Activated T-cell treated with anti-CD3 and anti-CD28 coated beads, Interleukin-2, amount 50 U/mL, for 4 hours (primary cell): ENCODE measurements at places on chromosomes 4 and X.
A peak's percentile ranks its signal among the peaks of the same experiment; 100 is the strongest.

GRCh38 chrX:151792505-151792904, 58.0 kb downstream of the CNGA2 start:
- no peak for DNase-seq

- DNase-seq = peak; percentile 26
These were observed at the start of gene SORCS2 for GRCh38 chr4:7192252-7193029. Gene SORCS2 (plus strand): TSS chr4:7192538.

DNA sequence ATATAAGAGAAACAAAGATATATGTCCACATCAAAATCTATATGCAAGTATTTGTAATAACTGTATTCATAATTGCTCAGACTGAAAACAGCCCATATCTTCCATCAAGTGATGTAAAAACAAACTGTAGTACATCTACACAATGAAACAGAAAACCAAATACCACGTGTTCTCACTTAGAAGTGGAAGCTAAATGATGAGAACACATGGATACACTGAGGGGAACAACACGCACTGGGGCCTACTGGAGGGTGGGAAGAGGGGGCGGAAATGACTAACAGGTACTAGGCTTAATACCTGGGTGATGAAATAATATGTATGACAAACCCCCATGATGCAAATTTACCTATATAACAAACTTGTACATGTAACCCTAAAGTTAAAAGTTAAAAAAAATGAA, 42.7 kb downstream of the UBA6 start:
- DNase-seq = no peak

GRCh38 chrX:34880656-34881055, 61.9 kb upstream of the FAM47B start:
- DNase-seq = no peak

GRCh38 chr4:99894998-99895397, 771 bp upstream of the LAMTOR3 start:
- no peak for DNase-seq

DNA sequence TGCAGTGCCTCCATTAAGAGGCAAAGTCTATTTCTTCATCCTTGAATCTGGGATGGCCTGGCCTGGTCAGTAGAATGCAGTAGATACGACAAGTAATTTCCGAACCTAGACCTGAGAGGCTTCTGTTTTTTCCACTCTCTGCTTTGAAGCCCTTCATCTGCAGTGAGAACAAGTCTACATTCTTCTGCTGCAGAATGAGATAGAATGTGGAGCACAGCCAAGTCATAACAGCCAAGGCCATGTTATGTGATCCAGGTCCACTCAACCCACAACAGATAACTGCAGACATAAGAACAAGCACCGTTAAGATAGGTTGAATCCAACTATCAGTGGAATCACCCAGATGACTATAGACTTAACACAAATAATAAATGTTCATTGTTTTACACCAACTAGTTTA, 1297.7 kb downstream of the C4orf33 start:
- no peak for DNase-seq

- no peak for DNase-seq
These were observed 103.5 kb downstream of the SLC34A2 start for GRCh38 chr4:25759101-25759500.

DNA sequence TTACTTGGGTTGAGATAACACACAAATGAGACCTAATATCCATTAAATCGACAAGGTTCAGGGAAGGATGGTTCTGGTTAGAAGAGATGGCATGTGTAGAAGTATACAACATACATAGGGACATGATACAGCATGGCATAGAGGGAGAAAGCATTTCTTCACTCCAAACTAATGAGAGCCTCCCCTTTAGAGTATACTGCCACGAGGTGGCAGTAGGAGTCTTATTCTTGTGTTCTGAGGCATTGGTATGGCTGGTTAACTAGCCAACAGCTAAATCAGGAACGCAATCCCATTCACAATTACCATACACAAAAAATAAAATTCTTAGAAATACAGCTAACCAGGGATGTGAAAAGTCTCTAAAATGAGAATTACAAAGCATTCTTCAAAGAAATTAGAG, 29.1 kb upstream of the TRO start:
- DNase-seq = peak; percentile 10

- no peak for DNase-seq
These were observed 492.6 kb downstream of the BCOR start for GRCh38 chrX:39605183-39605582.

DNA sequence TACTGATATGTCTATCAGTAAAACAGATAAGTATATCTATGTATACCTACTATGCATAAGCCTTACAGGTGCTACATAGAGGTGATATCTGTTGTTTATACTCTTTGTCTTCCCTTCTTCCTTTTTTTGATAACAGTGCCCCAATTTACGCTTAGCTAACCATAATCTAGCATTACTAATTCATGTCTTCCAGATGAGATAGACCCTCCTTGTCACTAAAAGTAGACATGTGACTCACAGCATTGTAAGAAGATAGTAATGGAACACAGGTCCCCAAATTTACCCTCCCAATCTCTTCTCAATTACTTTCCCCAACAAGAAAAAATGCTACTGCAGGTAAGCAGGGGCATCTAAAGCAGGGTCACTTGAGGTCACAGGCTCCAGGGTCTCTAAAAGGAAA, 7.9 kb upstream of the NFKB1 start:
- no peak for DNase-seq

GRCh38 chr4:185011408-185011807, 6.9 kb upstream of the HELT start:
- no peak for DNase-seq

GRCh38 chrX:38452603-38453002, 100.2 kb downstream of the OTC start:
- DNase-seq = no peak

DNA sequence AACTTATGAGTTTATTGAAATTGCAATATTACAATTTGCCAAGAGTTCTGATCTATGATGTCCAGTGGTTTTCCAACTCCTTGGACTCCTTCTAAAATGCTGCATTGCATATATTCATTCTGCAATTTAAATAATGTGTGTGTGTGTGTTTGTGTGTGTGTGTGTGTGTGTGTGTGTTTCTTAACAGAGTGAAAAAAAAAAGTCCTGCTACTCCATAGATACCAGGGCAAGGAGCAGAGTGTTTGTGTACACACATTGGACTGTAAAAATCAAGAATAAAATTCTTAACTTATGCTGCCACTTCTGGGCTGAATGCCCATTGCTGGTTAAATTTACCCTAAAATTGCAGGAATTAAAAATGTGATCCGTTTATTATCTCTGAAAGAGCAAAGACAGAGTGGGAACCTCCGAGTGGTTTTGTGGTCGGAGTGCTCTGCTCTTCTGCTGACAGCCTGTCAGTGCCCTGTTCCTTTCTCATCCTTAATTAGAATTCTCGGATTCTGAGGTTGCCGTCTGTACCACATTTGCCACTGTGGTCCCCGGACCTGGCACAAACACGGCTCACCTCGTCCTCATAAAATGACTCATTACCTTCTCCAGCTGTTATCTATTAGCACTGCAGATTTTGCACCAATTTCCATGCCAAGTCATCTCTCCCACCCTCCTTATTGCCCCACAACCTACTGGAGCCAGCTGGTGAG, 355.5 kb downstream of the KCNIP4 start:
- DNase-seq = no peak

- DNase-seq = no peak
These were observed 16.9 kb upstream of the OCIAD1 start for GRCh38 chr4:48813964-48814363.

GRCh38 chrX:135431886-135432285, 10.1 kb downstream of the SMIM10L2A start:
- DNase-seq = no peak

DNA sequence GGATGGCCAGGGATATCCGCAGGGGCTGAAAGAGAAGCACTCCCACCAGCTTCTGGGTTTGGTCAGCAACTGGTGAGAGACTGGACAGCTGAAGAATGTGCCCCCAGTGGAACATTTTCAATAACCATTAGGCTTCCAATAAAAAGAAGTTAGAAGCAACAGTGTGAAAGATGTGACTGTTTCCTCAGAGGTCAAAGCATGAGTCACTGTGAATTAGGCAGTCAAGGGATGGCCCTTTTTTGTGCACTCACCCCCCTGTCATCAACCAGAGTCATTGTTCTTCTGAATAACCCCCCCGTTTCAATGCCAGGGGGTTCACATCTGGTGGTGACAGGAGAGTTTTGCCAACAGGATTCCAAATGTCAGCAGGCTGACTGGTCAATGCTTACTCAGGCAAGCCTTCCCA, 74.6 kb upstream of the SH3RF1 start:
- no peak for DNase-seq

DNA sequence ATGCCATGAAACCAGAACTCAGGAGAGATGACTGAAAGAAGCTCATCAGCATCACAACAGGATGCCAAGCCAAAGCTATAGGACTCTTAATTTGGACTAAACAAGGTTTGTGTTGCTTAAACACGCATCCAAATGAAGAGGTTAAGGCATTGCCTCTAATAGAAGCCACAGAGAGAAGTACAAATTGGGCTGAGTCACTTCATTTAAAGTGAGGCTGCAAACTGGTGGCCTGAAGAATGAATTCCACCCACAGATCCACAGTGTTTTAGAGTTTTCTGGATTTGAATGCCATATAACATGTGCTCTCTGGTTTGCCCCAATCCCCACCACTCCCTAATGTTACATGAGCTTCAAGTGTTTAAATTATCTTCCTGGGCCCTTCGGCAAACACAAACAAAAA, 103.5 kb downstream of the FIP1L1 start:
- DNase-seq = no peak

DNA sequence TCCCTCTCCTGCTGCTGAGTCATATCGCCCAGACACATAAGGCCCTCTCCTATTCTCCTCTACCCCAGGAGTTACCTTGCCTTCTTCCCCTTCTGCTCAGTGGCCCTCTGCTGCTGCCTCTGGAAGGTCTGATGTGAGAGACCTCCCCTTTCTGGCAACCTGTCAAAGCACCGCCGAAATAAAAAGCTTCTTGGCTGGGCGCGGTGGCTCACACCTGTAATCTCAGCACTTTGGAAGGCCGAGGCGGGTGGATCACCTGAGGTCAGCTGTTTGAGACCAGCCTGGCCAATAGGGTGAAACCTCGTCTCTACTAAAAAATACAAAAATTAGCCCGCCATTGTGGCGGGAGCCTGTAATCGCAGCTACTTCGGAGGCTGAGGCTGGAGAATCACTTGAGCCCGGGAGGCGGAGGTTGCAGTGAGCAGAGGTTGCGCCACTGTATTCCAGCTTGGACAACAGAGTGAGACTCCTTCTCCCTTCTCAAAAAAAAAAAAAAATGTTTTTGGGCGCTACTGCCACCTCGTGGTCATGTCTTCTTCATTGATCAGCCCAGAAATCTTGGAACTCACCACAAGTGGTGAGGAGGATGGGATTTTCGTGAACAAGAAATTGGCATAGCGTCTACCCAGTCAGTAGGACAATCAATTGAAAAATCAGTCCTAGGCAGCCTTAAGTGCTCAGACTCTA, 8.6 kb upstream of the ZXDA start:
- no peak for DNase-seq

DNA sequence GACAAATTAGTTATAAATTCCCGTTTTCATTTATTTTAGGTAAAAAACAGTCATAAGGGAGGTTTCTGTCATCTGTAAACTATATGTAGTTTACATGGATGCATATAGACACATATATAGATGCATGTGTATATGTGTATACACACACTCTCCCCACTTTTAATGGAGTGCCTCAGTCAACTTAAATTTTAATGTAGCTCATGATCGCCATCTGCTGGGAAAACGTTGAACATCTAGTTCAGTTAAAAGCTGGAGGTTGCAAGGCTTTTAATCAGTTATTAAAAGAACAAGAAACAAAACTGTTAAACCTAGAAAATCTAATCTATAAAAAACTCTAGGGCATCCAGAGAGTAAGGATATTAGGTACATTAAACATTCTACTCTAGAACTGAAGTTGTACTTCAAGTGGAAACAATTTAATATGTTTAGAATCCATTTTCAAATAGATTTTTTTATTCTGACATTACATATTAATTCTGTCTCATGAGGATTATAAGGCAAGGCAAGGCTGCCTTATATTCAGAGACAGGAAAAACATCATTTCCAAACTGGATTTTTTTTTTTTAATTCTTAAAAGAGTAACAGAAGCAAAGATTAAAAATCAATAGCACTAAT, 122.6 kb downstream of the SHISA3 start:
- DNase-seq = peak; percentile 19

GRCh38 chr4:165537028-165537648, 158.3 kb downstream of the CPE start:
- DNase-seq = no peak

DNA sequence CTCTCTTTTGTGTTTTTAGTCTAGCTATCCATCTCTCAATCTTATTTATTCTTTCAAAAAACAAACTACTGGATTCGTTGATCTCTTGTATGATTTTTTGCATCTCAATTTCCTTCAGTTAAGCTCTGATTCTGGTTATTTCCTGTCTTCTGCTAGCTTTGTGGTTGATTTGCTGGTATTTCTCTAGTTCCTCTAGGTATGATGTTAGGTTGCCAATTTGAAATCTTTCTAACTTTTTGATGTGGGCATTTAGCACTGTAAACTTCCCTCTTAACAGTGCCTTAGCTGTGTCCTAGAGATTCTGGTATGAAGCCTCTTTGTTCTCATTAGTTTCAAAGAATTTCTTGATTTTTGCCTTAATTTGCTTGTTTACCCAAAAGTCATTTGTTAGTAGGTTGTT, 15.2 kb upstream of the NEXMIF start:
- no peak for DNase-seq

DNA sequence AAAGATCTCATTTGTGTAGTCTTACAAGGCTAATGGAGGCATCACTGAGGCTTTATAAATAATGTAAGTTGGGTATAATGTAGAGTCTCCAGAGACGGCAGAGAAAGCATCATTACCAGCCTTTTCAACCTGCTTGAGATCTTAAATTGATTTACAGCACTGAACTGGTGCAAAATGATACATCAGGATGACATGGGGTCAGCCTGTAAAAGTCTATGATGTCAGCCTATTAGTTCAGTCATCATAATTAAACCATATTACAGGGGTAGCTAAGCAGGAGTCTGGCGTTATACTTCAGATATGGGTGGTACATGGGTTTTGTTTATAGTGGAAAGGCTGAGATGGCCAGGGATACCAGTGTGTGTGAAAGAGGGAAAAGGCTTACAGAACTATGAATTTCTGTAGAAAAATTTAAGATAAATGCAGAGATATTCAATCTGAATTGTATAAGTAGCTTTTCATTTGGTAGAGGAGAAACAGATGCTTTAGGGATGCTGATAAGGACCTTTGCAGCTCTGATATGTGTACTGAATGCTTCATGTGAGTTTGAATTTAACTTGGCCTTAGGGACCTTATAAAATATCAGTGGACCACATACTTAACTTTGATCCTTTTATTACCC, 2.7 kb downstream of the SMAD1 start:
- DNase-seq = no peak

DNA sequence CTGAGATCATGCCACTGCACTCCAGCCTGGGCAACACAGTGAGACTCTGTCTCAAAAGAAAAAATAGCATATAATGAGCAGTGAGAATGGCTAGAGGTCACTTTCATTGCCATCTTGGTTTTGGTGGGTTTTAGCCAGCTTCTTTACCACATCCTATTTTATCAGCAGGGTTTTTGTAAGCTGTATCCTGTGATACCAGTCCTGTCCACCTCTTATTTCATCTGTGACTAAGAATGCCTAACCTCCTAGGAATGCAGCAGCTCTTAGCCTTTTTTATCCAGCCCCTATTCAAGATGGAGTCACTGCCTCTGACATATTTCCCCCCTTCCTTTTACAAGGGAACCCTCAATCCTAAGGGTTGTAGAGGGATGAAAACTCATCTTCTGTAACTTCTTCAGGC, 26.1 kb upstream of the IGFBP7 start:
- no peak for DNase-seq
